ENCODE measurements at places on chromosomes 2 and 18.

GRCh38 chr18:79545736-79546171 is 133.8 kb upstream of the CTDP1 start:
- H3K4me1 ChIP-seq: no peaks in the 10 kb centered on the region
- no peak overlapping the region for H3K27ac ChIP-seq
- H3K36me3 ChIP-seq: no peaks in the 10 kb centered on the region
- DNase-seq: no peak

GRCh38 chr2:168705534-168706470 is 96.6 kb upstream of the NOSTRIN start:
- no peak overlapping the region for H3K4me3 ChIP-seq
- no peaks in the 10 kb centered on the region for H3K27me3 ChIP-seq
- DNase-seq: no peak
- no peaks in the 10 kb centered on the region for H3K36me3 ChIP-seq

DNA sequence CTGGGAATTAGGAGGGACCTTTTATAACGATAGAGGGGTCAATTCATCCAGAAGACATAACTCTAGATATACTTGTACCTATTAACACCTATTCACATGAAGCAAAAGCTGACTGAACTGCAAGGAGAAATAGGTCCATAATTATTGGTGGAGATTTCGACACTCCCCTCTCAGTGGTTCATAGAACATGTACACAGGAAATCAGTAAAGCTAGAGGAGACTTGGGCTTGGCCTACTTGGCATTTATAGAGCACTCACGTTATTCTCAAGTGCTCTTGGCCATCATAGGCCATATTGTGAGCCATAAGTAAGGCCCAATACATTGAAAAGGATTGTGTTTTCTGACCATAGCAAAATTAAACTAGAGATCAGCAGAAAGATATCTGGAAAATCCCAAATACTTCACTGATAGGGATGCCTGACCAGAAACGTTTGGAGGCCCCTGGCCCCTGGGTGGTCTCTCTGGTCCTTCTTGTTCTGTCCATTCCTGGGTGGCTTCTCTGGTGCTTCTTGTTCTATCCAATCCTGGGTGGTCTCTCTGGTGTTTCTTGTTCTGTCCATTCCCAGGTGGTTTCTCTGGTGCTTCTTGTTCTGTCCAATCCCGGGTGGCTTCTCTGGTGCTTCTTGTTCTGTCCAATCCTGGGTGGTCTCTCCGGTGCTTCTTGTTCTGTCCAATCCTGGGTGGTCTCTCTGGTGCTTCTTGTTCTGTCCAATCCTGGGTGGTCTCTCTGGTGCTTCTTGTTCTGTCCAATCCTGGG is 49.0 kb downstream of the SNED1 start:
- H3K4me3 ChIP-seq: no peak overlapping the region
- H3K27ac ChIP-seq: no peak overlapping the region
- peaks cover 10% of the 10 kb centered on the region for H3K4me1 ChIP-seq
- peaks cover 5% of the 10 kb centered on the region for H3K36me3 ChIP-seq

- no peaks in the 10 kb centered on the region for H3K36me3 ChIP-seq
- H3K4me1 ChIP-seq: peaks cover 13% of the 10 kb centered on the region
- H3K27me3 ChIP-seq: no peaks in the 10 kb centered on the region
- H3K4me3 ChIP-seq: no peak overlapping the region
- peak; percentile 37 for DNase-seq
These were observed 148.7 kb downstream of the CABLES1 start for GRCh38 chr18:23283916-23284430.

GRCh38 chr2:98295275-98295674 is 51.0 kb upstream of the CNGA3 start:
- H3K27ac ChIP-seq: no peak overlapping the region
- H3K4me3 ChIP-seq: no peak overlapping the region
- H3K27me3 ChIP-seq: peaks cover 17% of the 10 kb centered on the region
- H3K4me1 ChIP-seq: no peaks in the 10 kb centered on the region
- H3K36me3 ChIP-seq: no peaks in the 10 kb centered on the region
- DNase-seq: no peak

DNA sequence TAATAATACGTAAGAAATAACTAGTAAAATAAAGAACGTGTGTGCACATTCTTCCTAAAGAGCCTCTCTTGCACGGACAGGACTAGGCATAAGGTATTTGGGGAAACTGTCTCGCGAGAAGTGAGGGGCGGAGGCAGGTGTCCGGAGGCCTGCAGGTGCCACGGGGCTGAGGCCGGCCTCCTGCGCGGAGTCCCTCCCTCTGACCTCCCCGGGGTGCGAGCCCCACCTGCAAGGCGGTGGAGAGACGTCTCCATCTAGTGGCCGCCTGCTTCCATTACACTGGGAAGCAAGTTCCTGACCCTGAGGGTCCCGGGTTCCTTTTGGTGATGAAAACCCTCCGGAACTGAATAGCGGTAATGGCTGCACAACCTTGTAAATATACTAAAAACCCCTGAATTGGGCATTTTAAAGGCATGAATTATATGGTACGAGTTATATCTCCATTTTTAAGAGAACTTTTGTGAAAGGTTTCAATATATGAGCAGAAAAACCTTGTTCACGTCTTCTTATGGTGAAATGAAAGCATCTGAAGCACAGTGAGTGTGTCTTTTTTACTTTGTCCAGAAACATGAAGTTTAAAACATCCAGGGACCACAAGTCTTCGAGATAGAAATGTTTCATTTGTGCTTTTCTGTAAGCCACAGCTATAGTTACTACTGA is 35.5 kb upstream of the CTDP1 start:
- peaks cover 12% of the 10 kb centered on the region for H3K4me1 ChIP-seq
- H3K36me3 ChIP-seq: no peaks in the 10 kb centered on the region
- H3K4me3 ChIP-seq: no peak overlapping the region
- peak; percentile 78 for DNase-seq

- no peak overlapping the region for H3K4me3 ChIP-seq
- H3K27me3 ChIP-seq: peaks cover 3% of the 10 kb centered on the region
- peaks cover 6% of the 10 kb centered on the region for H3K4me1 ChIP-seq
- no peak overlapping the region for H3K27ac ChIP-seq
These were observed 18.2 kb downstream of the DBI start for GRCh38 chr2:119384971-119385370.

DNA sequence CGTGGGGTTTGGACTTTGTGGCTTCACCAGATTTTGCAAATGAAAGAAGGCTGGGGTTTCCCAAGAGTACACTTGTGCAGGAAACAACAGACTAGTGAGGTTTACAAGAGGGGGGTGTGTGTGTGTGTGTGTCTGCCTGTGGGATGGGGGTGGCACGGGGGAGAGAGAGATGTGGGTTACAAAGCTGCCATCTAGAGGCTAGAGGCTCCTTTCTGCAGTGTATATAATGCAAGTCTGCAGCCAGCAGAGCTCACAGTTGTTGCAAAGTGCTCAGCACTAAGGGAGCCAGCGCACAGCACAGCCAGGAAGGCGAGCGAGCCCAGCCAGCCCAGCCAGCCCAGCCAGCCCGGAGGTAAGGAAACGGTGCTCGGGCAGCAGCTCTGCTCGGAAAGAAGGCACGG is at the start of gene ACKR3:
TSS of gene ACKR3 (plus strand) at position 253 of the 401 bp plus-strand sequence. CDS start 10,641 bp downstream, outside the sequence.
- peak; percentile 68 for DNase-seq
- peaks cover 22% of the 10 kb centered on the region for H3K4me1 ChIP-seq
- H3K27ac ChIP-seq: no peak within 1 kb of the TSS
- H3K36me3 ChIP-seq: no peaks in the 10 kb centered on the region
- H3K4me3 ChIP-seq: peak within 1 kb of the TSS; percentile 79

GRCh38 chr18:9814431-9814830 is 71.3 kb upstream of the TXNDC2 start:
- peaks cover 1% of the 10 kb centered on the region for H3K36me3 ChIP-seq
- no peak overlapping the region for H3K4me3 ChIP-seq
- no peaks in the 10 kb centered on the region for H3K4me1 ChIP-seq

DNA sequence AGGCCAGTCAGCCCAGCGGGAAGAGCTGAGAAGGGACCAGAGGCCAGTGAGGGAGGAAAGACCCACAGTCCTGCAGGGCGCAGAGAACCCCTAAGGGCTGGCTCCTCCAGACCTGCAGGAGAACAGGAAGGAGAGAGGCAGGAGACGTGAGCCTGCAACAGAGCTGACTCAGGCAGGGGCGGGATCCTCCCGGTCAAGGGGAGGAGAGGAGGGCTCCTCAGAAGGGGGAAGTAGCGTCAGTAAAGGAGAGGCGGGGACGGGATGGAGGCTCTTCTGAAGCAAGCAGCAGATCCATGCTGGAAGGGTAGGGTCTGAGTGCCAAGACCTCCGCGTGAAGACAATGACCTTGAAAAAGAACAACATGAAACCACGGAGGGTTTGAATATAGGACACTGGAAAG is 50.8 kb downstream of the TRABD2A start:
- no peak for DNase-seq
- H3K36me3 ChIP-seq: peaks cover 43% of the 10 kb centered on the region
- no peak overlapping the region for H3K4me3 ChIP-seq
- peaks cover 30% of the 10 kb centered on the region for H3K4me1 ChIP-seq
- H3K27ac ChIP-seq: no peak overlapping the region

- peaks cover 27% of the 10 kb centered on the region for H3K4me1 ChIP-seq
- peak overlapping the region; percentile 78 for H3K27ac ChIP-seq
- H3K27me3 ChIP-seq: no peaks in the 10 kb centered on the region
These were observed 339.2 kb downstream of the ARHGAP15 start for GRCh38 chr2:143468341-143468888.

- H3K36me3 ChIP-seq: no peaks in the 10 kb centered on the region
- no peak overlapping the region for H3K27ac ChIP-seq
- H3K4me1 ChIP-seq: no peaks in the 10 kb centered on the region
- DNase-seq: no peak
- peaks cover 9% of the 10 kb centered on the region for H3K27me3 ChIP-seq
These were observed 48.5 kb downstream of the GAREM1 start for GRCh38 chr18:32422201-32422600.

DNA sequence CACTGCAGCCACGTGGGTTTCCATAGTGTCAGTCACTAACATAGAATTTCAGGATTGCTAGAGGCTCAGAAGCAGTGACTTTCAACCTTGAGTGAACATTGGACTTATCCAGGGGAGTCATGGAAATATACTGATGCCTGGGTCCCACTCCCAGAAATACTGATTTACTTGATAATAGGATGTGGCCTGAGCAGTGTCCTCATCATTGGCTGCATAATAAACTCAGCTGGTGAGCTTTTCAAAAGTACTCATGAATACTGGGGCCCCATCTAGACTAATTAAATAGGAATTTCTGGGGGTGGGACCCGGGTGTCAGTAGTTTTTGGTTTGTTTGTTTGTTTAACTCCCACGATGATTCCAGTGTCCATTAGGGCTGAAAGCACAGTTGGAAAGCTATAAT is 141.4 kb downstream of the COL4A4 start:
- no peak overlapping the region for H3K4me3 ChIP-seq
- H3K27ac ChIP-seq: no peak overlapping the region
- peaks cover 7% of the 10 kb centered on the region for H3K27me3 ChIP-seq
- H3K36me3 ChIP-seq: no peaks in the 10 kb centered on the region
- no peaks in the 10 kb centered on the region for H3K4me1 ChIP-seq
- DNase-seq: no peak

DNA sequence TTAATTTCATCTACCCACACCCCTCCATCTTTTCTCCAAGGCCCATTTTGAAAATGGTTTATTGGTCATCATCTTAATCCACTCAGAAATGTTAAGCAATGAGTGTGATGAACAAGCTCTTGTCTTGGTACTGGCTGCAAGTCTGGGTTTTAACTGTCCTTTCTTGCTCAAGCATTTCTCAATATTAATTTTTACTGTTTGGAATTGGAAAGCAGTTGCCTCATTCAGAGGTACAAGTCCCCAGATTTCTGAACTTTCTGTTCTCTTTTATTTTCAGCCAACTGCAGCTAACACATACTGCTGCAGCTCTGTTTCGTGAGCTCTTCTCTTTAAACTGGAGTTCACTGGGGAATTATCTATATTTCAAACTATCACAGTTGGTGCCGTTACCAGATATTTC is 99.4 kb upstream of the TEX51 start:
- DNase-seq: no peak
- H3K4me1 ChIP-seq: no peaks in the 10 kb centered on the region
- H3K27me3 ChIP-seq: no peaks in the 10 kb centered on the region
- H3K27ac ChIP-seq: no peak overlapping the region
- no peaks in the 10 kb centered on the region for H3K36me3 ChIP-seq
- no peak overlapping the region for H3K4me3 ChIP-seq

DNA sequence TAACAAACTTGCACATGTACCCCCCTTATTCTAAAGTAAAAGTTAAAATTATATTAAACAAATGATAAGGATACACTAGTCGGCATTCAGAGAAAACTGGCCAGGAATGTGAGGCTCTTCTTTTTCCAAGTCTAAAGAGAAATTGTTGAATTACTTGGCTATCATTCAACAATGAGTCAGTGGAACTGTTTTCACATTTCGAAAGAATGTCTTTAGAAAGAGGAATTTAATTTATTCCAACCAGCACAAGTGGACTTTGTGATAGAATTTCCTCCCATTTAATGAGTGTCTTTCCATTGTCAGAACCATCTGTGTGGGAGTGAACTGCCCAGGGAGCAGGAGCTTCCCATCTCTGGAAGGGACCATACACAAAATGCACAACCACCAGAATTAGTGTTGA is 792.2 kb downstream of the EPHA4 start:
- H3K36me3 ChIP-seq: no peaks in the 10 kb centered on the region
- H3K4me3 ChIP-seq: no peak overlapping the region
- H3K27ac ChIP-seq: no peak overlapping the region
- H3K27me3 ChIP-seq: peaks cover 5% of the 10 kb centered on the region
- no peaks in the 10 kb centered on the region for H3K4me1 ChIP-seq

- H3K4me3 ChIP-seq: no peak overlapping the region
- H3K36me3 ChIP-seq: no peaks in the 10 kb centered on the region
- H3K27me3 ChIP-seq: no peaks in the 10 kb centered on the region
- no peaks in the 10 kb centered on the region for H3K4me1 ChIP-seq
- DNase-seq: no peak
- H3K27ac ChIP-seq: no peak overlapping the region
These were observed 395.0 kb upstream of the NRP2 start for GRCh38 chr2:205287316-205287715.

All from activated naive CD8-positive, alpha-beta T cell treated with anti-CD3 and anti-CD28 coated beads for 36 hours (primary cell).